Activated naive CD4-positive, alpha-beta T cell treated with anti-CD3 and anti-CD28 coated beads, Interleukin-2, amount 50 U/mL, for 16 hours (primary cell): ENCODE measurements at places on chromosomes 16 and 17.

- no peak for DNase-seq
These were observed 22.5 kb upstream of the MEAK7 start for GRCh38 chr16:84526794-84527531.

DNA sequence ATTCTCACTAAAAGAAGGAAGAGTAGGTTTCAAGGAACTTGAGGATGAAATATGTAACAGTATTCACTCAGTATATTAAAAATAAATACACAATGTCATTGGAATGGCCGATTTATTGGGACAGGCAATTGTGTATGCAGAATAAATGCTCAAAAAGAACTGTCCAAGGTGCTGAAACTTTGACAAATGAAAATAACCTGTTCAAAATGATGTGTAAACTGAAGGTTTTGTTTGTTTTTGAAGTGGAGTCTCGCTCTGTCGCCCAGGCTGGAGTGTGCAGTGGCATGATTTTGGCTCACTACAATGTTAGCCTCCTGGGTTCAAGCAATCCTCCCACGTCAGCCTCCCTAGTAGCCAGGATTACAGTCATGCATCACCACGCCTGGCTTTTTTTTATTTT, 318.7 kb upstream of the RBFOX1 start:
- no peak for DNase-seq

DNA sequence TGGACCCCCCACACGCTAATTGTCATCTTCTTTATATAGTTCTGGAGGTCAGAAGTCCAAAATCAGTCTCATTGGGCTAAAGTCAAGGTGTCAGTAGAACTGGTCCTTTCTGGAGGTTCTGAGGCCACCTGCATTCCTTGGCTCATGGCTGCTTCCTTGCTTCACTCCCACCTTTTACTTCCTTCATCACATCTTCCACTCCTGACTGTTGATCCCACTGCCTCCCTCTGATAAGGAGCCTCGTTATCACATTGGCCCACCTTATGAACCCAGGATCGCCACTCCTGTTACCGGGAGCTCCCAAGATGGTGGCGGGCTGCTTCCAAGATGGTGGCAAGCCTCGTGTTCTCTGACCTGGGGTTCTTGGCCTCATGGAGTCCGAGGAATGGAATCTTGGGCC, 83.0 kb downstream of the CDC27 start:
- no peak for DNase-seq

GRCh38 chr17:81831957-81832607, 1.0 kb downstream of the MCRIP1 start:
- peak; percentile 60 for DNase-seq

GRCh38 chr16:70438969-70439862, at the start of gene ST3GAL2:
Gene ST3GAL2, minus strand, starts transcription at chr16:70439100. Its CDS starts 40,570 bp downstream, at chr16:70398530.
- peak; percentile 94 for DNase-seq

DNA sequence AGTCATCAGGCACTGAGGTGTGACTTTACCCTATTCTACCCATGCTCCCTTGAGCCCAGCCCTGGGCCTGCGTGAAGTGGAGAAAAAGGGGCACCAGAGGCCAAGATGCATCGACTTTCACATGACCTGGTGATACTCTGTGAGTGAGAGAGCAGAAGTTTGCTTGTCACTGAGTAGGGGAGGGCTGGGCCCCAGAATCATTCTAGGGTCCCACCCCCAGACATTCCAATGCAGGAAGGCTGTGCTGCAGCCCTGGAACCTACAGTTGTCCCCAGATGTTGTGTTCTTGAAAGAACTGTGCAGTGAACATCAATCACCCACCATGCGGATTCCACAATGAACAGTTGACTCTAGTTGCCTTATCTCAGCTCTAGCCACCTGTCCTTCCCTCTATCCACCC, 6.2 kb upstream of the RMI2 start:
- DNase-seq: no peak

- no peak for DNase-seq
These were observed 3.0 kb upstream of the QPRT start for GRCh38 chr16:29675811-29676643.

DNA sequence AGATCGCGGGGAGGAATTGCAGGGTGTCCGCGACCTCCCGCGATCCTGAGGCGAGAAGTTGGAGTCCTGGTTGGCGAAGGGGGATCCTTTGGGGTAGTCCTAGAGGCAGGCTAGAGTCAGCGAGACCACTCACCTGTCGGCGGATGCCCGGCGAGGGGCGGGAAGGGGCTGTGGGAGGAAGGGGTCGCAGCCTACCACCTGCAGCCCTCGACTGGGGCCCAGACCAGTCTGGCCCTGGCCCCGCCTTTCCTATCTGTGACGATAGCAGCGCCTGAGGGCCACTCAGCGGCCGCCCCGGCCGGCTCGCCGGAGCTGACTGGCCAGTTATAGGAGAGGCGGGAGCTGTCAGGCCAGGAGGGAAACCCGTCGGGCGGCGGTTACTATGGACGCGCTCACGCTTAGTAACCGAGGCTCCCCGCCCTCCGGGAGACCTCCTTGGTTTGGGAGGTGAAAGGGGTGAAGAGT, at the start of gene TEKT3:
TEKT3 (minus strand) TSS at position 213 of the 465 bp plus-strand sequence. CDS start 10,012 bp downstream, outside the sequence.
- DNase-seq: peak; percentile 11

DNA sequence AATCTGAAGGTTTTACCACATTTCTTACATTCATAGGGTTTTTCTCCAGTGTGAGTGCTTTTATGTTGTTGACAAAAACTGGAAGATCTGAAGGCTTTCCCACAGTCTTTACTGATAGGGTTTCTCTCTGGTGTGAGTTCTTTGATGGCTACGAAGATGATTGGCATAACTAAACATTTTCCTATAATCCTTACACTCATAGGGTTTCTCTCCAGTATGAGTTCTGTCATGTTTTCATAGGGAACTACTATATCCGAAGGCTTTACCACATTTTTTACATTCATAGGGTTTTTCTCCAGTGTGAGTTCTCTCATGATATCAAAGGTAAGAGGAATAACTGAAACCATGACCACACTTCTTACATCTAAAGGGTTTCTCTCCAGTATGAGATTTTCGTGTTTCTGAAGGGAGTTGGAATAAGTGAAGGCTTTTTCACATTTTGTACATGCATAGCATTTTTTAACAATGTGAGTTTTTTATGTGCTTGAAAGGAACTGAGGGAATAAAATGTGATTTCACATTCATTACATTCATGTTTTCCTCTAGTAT, 1987.7 kb downstream of the TP53TG3F start:
- no peak for DNase-seq

- no peak for DNase-seq
These were observed 25.4 kb upstream of the HOXB13 start for GRCh38 chr17:48753794-48754499.

- no peak for DNase-seq
These were observed 370.2 kb upstream of the MAF start for GRCh38 chr16:79970551-79971236.

- no peak for DNase-seq
These were observed 151.2 kb upstream of the AXIN2 start for GRCh38 chr17:65712383-65713267.

GRCh38 chr16:11392041-11392581, 46.9 kb downstream of the RMI2 start:
- no peak for DNase-seq

DNA sequence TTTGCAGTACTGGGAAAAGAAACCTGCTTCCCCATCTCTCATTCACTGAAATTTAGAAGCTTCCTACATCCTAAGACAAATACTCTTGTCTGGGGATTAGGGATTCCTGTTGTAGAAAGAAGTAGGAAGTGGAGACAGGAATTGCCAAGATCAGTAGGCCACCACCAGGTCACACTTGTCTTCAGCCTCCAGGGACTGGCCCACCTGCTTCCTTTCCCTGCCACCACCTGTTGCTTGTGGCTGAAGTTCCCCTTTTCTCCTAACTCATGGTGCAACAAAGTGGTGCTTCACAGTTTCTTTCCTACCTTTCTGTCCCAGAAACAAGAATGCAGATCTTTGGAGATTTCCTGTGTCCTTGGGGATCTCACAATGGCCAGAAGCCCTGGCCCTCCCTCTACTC, 82.4 kb downstream of the WNT3 start:
- no peak for DNase-seq

DNA sequence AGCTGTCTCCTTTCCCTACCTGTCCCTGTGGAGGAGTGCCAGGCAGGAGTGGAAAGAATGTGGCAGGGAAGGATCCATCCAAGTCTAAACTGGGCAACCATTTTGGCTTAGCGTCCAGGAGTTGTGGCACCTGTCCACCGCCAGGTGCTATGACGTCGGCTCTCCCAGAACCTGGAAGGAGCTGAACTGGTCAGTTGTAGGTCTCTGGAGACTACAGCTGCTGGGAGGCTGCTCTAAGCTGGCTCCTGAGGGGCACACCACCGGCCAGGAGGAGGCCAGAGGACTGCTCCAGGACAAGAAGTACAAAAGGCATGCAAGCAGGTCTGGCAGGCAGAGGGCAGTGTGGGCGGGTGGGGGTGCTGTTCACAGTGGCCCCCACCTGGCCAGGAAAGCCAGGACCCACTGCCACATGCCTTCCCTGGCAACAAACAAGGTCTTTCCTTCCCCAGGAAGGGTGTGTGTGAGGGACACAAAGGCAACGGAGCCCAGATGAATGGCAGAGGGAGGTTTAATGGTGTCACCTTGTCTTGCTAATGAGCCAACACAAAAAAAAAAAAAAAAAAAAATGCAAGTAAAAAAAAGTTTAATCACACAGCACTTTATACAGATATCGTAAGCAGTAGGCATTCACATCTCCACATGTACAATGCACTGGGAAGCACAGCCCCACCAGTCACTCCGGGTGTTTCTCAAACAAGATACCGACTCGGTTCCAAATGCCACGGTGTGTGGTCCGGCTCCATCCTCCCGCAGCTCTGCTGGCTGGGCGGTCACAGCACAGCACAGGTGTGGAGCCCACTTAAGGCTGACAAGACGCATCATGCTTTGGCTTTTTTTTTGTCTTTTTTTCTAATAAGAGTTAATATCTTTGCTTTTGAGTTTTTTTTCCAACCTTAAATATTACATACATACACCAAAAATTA, 4.8 kb downstream of the SPHK1 start:
- DNase-seq: no peak

- peak; percentile 44 for DNase-seq
These were observed 2.0 kb downstream of the MAZ start for GRCh38 chr16:29808219-29808900.

- DNase-seq: no peak
These were observed 21.8 kb downstream of the NMRAL1 start for GRCh38 chr16:4452674-4453073.

DNA sequence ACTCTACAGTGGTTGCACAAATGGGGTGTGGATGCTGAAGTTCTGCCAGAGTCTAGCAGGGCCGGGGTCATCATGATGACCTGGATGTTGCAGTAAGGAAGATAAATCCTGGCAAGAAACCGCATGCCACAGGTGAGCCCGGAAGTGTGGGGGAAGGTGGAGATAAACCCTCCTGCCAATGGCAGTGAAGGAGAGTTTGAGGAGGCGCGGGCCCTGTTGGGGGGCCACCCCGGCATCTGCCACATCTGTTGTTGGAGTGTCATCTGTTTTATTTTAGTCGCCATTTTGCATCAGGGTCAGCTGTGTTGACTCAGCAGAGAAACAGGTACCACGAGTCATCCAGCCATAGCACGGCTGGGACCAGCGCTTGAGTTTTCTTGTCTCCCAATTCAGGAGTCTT, 173.8 kb upstream of the CHMP6 start:
- peak; percentile 11 for DNase-seq

DNA sequence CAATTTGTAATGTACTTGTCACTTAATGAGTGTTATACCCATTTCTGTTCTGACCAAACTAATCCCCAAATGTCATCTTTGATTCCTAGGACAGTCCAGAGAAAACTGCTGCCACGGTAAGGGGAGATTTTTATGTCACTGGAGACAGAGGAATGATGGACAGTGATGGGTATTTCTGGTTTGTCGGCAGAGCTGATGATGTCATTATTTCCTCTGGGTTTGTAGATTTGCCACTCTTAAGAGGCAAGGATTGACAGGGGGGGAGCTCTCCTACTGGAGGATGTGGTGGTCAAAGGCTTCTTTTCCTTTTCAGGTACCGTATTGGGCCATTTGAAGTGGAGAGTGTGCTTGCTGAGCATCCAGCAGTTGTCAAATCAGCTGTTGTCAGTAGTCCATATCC, 12.5 kb downstream of the THUMPD1 start:
- no peak for DNase-seq

- DNase-seq: no peak
These were observed 48.9 kb downstream of the FBXL20 start for GRCh38 chr17:39352511-39352910.

DNA sequence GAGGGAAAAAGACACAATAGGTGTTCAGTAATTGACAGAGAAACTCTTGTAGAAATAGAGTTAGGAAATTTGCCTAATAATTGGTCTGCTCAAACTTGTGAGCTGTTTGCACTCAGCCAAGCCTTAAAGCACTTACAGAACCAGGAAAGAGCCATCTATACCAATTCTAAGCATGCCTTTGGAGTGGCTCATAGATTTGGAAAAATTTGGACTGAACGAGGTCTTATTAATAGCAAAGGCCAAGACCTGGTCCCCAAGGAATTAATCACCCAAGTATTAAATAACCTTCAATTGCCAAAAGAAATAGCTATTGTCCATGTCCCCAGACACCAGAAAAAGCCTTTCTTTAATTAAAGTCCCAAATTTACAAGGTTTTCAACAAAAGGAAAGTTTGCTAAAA, 90.3 kb downstream of the EMP2 start:
- no peak for DNase-seq

DNA sequence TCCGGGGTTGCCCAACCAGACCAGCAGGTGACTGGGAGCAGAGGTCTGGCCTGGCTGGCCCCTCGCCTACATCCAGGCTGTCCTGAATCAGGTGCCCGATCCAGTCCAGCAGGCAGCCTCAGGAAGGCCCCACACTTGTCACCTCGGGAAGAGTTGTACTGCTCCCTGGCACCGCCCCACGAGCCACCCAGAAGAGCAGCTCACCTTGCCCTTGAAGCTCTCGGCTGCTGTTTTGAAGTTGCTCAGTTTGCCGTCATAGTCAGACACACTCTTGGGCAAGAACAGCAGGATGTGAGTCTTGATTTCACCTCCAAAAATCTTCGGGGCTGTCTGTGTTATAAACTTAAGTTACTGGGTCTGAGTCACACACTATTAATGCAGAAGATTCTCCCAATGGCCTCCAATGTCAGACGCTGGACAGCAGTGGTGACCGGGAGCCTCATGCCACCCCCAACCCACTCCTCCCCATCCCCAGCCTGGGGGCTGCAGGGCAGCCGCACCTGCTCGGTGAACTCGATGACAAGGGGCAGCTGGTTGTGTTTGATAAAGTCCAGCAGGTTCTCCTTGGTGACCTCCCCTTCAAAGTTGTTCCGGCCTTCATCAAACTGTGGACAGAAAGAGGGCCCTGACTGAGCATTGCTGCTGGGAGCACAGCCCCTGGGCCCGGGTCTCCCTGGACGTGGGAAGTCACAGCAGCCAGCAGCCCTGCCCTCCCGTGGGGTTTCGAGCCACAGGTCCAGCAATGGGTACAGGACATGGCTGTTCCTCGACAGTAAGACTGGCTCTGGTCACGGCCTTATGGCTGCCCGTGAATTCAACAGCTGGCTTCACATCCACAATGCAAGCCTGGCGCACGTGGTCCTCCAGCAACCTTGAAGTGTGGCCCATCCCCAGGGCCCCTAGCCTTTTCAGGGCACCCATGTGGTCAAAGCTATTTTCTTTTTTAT, 12.2 kb upstream of the PPP1R27 start:
- no peak for DNase-seq
